Head of caudate nucleus (tissue), 42 donors: ENCODE measurements at places on chromosomes 6 and 20.

DNA sequence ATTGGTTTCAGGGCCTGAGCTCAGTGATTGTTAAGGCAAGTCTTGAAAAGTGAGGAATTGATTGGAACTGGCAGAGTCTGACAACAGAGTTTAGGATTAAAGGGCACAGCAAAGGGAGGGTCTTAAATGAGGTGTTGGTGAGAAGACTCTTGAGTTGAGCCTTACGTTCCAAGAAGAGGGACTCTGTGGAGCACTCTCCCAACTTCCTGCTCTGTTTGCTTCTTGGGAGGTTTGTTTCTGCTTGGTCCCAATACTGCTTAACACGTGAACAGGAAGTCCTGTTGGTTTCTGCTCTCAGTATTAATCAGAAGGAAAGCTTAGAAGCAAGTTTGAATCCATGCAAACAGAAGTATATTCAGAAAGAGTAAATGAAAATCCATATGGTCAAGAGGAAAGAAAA lies 15.6 kb upstream of the SYNDIG1 start:
- no peak for DNase-seq

DNA sequence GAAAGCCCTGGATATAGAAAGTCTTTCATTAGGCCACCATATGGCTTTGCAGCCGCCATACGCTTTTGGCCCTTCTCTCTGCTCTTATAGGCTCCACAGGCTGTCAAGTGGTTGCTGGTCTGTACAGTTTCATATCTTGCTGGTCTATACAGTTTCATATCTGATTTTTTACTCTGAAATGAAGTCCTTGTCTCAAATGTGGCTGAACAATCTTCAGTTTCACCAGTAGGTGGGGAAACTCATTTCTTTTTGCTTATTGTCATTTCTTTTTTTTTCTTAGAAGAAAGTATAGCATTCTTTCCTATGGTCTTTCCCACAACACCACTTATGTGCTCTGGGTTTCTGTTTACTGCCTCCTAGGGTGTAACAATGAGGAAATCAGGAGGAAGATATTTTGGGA lies 771.4 kb upstream of the MMS22L start:
- no peak for DNase-seq

- DNase-seq, result no peak
These were observed 7.2 kb downstream of the BPIFA2 start for GRCh38 chr20:33175123-33175522.

DNA sequence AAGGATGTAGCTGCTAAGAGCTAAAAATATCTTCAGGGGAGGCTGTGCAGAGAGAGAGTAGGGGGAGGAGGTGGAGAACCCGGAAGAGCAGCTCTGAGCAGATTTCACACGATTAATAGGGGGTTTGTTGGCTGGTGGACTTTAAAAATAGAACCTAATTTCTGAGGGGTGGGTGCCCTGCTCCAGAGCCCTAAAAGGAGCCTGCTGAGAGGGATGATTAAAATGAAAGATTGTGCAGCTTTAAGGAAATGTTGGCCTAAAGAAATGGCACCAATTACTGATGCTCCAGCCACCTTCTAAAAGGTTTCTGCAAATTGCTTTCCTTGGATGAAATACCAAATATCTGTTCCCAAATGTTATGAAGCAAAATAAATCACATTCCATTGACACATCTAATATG lies 202.8 kb upstream of the BTBD3 start:
- no peak for DNase-seq

DNA sequence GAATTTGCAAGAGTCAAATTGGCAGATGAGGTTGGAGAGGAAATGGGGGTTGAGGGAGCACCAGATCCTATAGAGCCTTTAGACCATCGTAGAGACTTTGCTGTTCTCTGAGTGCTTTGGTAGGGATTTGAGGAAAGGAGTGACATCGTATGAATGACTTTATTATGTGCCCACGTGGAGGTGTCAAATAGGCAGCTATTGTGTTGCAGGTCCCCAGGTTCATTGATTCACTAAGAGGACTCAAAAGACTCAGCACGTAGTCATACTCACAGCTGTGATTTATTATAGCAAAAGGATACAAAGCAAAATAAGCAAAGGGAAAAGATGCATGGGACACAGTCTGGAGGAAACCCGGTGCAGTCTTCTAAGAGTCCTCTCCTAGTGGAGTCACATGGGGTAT lies 2.2 kb downstream of the MTRES1 start:
- no peak for DNase-seq

- DNase-seq, result no peak
These were observed 162.1 kb downstream of the MTFR2 start for GRCh38 chr6:136087986-136088385.

DNA sequence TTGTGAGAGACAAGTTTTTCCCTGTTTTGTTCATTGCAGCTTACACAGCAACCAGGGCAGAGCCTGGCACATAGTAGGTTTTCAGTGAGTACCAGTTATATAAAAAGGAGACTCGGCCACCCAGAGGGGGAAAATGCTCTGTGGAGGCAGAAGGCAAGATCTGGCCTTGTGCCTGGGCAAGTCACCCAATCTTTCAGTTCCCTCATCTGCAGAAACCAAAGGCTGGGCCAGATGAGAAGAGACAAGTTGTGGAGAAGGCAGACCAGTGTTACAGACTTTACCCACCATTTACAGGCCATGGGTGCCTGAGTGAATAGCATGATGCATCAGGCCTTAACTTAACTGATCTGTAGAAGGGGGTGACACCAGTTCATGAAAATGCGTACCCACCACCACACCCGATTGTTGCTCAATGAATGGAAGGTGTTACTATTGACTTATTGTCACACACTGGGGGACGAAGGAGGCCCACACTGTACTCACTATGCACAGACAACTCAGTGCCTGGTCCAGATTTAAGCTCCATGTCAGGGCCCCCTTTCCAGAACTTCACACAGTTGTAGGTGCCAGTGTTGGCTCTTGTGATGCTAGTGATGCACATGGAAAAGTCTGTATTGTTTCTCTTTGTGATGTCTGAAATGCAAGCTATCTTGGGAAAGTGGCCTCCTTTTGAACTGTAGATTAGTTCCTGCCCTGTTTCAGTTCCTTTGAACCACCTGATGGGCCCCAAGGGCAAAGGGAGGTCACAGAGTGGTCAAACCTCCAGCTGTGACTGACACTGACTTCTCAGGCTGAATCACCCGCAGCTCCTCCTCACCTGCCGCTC lies 64.3 kb upstream of the SIRPG start:
- DNase-seq, result no peak

GRCh38 chr20:24102290-24102689 lies 113.7 kb upstream of the GGTLC1 start:
- DNase-seq, result no peak

- DNase-seq, result no peak
These were observed 942.9 kb downstream of the KIF16B start for GRCh38 chr20:15630360-15630759.

DNA sequence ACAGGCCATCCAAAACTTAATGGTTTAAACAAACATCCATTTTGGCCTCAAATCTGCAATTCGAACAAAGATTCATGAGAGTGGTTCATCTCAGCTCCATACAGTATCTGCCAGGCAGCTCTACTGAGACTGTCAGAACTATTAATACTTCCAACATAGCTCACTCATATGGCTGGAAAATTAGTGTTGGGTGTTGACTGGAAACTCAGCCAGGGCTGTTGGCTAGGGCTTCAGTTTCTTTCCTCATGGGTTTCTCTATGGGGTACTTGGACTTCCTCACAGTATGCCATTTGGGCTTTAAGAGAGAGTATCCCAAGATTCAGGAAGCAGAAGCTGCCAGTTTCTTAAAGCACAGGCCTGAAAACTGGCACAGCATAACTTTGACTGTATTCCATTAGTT lies 240.3 kb downstream of the TPBG start:
- no peak for DNase-seq

GRCh38 chr6:44453146-44453545 lies 65.6 kb downstream of the CDC5L start:
- DNase-seq, result no peak

DNA sequence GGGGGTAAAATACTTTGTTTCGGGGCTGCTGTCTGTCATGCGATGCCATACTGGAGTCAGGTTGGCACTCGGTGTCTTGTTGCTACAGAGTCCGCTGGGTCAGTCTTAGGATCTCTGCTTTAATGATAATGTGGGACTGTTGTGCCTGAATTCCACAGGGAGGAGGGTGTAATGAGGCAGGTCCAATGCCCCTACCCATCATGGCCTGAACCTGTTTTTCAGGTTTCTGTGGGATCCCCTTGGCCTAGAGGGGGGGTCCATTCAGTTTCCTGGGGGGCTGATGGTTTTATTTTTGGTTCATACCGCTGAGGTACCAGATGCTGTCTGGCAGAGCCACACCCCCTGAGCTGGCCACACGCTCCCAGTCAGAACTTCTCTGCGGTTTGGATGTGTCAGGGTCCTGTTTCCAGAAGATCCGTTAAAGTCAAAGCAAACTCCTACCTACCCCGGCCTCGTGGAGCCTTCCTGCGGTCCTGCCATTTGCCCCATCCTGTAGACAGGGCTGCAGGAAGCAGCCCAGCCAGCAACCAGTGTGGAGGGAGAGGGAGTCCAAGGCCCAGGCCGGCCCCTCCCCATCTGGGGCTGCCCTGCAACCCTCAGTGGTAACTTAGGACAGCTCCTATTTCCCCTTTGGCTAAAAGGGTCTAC lies 69.7 kb downstream of the TCP11 start:
- DNase-seq, result no peak

DNA sequence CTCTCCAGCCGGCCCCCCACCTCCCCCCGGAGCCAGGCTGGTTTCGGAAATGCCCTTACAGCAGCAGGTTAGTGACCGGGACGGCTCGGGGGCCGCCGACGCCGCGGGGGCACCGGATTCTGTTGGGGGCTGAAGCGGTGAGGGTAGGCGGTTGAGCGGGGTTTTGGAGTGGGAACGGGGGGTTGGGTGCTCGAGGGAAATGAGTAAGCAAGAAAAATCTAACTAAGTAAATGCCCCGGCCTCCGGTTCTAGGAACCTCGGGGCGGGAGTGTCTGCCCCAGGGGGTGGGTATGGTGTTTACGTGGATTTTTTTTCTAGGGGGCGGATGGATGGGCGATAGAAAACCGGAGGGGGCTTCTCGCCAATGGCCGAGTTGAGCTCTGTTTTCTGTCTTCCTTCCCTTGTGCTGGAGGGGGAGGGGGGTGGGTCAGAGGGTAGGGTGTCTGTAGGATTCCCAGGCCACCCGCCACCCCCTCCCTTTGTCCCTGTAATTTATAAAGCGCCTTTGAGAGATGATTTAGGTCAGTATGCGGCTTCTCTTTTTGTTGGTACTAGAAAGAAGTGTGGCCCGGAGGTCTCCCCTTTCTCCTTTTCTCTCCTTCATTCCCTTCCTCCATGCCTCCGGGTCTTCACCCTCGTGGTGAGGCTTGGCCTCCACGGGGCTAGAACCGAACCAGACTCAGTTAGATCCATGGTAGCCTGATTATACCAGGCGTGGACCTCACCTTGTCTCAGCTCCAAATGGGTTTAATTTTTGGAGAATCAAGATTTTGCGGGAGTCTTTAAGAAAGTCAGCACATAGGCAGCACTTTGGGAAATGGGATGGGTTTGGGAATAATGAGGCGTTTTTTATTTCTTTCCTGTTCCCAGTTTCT lies 2.3 kb downstream of the E2F3 start:
- peak; percentile 28 for DNase-seq

GRCh38 chr20:34880215-34880850 lies 3.9 kb downstream of the ACSS2 start:
- DNase-seq, result no peak

DNA sequence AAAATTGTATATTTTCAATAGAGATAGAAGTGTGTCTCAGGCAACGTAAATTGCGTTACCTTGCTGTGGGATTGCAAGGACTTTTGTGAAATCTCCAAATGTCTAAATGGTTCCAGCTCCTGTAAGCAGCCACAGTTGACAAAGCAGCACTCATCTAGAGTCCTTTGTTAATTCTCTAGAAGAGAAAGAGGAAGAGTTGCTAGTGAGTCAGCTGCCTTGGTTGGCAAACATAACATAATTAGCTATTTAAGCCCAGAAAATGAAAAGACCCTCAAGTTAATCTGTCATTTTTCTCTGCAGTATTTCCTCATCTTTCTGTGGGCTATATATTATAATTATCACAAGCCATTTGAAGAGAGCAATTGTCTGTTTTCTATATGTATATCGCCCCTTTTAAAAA lies 66.4 kb upstream of the FABP7 start:
- no peak for DNase-seq

GRCh38 chr20:57190536-57191264 lies 75.7 kb downstream of the BMP7 start:
- no peak for DNase-seq

GRCh38 chr6:92748131-92748530 lies 671.2 kb downstream of the EPHA7 start:
- no peak for DNase-seq

DNA sequence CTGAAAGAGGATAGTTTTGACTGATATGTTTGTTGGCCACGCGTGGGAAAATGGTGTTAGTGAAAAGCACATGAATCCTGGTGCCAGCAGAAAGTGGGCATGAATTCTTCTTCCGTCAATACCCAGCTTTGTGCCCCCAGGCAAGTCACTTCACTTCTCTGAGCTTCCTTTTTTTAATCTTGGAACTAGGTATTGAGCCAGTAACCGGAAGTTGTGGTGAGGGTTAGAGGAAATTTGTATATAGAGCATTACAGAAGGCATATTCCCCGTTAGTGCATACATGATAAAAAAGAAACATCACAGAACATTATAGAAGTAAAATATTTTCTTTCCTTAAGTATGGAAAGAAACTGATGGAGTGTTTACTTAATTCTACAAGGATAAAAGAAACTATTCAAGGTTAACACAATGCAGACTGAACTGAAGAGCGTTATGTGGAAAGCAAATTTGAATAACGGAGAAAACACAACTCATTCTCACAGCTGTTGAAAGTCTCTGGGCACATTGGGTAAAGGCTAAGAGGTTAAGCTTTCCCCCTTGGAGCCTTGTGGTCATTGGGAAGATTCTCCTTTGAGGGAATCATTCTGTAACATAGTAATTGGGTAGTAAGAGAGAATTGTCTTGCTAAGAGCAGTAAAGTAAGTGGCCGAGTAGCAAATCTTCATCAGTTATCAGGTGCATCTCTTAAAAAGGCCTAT lies 223.1 kb downstream of the BCAS1 start:
- no peak for DNase-seq

- DNase-seq, result no peak
These were observed 5.4 kb downstream of the LY86 start for GRCh38 chr6:6593867-6594468.

DNA sequence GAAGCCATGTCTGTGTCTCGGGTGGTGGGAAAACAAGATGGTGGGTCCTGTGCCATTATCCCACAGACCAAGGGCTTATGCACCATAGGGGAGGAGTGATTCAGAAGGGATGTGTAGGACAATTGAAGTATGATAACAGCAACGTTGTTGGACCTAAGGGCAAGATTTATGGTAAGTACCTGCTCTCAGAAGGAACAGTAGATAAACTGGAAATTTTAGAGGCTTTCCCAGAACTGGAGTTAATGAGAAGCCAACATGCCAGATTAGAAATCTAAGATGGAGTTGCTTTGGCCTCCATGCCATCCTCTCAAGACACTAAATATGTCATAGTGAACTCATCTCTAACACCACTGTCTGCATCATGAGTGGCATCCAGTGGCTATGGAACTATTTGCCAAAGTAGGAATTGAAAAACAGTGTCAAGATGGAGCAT lies 84.7 kb upstream of the MYLIP start:
- DNase-seq, result no peak

DNA sequence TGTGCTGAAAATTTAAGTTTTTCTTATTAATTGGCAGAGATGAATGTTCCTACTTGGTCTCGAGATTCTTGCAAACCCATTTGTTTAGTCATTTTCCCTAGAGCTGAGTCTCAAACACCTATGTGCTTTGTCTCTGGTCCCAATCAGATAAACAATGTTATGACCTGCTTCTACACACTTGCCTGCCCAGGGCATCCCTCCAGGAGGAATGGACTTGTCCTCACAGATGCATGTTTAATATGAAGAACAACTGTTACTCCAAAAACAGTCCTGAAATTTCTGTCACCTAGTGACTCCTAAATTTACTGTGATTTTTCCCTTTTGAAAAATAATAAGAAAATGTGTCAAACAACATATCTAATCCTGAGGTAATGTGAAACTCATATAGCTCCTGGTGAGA lies 43.7 kb downstream of the HDGFL1 start:
- DNase-seq, result no peak
